ENCODE measurements at places on chromosomes 1 and 21.

GRCh38 chr1:17233675-17234320 lies 15.1 kb upstream of the PADI3 start:
- DNase-seq = peak; percentile 97

GRCh38 chr21:20882462-20883407 lies 115.5 kb upstream of the NCAM2 start:
- DNase-seq = peak; percentile 37

DNA sequence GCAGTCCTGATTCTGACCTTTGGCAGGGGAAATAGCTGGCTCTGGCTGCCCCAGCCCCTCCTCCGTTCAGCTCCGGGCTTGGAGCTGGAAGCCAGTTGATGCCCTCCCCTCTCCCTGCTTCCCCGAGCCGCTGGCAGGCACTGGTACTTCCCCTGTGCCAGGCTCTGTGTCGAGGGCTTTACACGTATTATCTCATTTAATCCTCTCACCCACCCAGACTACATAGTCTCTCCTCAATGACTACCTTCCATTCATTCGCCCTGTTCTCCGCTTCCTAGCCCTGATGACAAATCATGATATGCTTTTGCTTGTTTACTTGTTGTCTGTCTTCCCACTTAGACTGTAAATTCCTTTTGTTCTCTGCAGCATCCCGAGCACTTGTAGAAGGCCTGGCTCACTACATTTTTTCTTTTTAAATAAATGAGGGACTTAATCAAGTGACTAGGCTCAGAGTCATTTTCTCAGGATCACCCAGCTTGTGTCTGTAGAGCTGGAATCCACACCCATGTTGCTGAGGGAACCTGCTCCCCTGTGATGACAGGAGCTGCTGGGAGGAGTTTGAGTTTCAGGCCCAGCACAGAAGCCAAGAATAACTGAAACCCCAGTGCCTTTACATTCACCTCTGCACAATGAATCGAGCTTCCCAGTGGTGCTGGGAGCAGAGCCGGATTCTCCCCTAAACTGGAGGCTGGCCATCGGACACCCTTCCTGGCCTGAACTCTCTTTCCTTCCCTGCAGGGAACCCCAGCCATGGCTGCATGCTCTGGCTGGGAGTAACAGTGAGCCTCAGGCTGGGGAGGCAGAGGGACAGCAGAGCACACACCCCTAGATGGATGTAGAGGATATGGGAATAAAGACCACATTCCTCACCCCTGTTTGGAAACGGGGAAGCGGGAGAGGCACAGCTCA lies 58.3 kb downstream of the UBIAD1 start:
- no peak for DNase-seq

DNA sequence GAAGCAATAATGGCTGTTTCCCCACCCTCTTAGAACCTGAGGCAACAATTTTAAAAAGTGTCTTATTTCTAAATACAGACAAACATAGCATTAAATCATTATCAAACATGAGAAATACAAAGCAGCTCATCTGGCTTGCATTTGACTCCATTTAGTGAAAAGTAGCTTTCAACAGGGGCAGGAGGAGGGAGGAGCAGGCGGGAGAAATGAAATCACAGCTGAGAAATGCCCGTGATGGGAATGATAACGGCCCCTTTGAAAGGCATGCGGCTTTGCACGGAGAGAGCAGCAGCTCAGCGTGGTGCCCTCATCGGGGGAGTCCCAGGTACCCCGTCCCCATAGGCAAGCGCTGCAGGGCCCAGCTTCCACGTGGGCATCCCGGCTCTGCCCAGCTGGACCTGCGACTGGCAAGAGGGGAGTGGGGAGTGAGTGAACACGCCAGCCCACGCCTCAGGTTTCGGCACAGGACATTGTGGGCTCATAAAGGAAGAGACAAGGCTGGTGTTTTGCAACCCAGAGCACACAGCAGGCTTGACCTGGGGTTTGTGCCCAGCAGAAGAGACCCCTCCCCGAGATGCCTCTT lies 134.6 kb downstream of the NPHP4 start:
- no peak for DNase-seq

DNA sequence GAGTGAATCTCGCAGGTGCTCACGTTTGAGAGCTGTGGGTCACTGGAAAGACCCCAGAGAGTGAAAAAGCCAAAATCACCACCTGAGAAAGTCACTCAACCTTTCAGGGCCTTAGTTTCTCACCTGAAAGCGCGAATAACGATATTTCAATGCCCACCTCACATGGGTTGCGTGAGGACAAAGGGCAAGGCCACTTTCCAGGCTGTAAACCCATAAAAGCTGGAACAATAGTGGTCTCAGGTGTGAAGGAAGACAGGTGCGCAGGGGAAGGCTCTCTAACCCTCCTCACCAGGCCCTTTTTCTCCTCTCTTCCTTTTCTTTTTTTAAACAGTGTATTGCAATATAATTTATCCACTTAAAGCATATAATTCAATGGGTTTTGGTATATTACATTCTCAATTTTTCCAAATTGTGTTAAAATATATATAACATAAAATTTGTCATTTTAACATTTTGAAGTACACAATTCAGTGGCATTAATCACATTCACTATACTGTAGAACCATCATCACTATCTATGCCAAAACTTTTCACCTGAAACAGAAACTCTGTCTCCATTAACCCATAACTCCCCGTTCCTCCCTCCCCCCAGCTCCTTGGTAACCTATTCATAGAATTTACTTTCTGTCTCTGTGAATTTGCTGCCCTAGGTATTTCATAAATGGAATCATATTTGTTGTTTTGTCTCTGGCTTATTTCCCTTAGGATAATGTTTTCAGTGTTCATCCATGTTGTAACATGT lies 118.4 kb upstream of the TNR start:
- DNase-seq = no peak

DNA sequence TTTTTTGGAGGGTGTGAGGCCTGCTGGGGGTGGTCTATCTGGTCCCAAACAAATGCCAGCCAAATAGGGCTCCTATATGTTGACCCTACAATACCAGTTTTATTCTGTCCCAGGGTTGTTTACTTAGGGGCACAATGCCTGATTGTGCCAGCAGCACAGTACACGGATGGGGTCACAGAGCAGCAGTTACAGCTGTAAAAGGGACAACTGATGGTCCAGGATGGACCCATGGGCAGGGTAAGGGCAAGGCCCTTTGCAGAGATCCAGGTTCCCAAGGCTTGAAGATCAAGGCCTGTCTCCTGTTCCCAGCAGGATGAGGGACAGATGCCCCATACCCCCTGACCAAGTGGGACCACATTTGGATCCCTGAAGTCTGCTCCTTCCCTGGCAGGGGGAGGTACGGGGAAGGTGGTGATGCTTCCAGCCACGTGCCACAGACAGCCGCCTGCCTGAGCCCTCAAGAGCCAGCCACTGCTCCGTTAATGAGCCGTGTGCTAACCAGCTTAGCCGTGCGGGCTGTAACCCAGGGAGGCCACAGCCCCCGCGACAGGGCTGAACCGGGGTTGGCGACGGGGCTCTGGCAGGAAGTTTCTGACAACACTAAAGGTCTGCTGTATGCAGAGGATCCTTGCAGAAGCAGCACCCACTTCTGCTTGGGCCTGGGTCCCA lies 18.2 kb downstream of the SLC6A9 start:
- DNase-seq = no peak

DNA sequence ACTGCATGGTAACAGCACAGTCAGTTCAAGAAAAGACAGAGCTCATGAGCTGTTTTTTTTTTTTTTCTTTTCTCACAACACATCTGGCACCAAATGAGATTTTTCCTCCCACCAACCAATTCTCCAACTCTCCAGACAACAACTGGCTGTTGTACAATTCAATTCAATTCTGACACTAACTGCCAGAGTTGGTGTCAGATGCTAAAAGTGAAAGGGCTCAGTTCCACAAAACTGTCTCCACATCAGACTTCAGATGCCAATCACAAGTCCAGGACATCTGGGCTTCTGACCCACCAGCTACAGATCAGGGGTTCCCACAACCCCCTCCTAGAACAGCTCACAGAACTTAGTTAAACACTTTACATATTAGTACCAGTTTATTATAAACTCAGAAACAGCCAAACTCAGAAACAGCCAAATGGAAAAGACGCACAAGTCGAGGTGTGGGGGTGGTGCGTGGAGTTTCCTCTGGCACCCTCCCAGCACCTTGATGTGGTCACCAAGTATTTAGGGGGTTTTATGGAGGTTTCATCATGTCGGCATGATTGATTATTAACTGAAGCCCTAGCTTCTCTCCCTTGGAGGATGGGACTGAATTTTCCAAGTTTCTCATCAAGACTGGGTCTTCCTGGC lies 39.2 kb upstream of the LRRC8D start:
- DNase-seq = no peak
